ENCODE measurements at places on chromosomes 3 and 15.

GRCh38 chr3:119550192-119550910 lies 9.1 kb downstream of the CD80 start:
- DNase-seq = no peak

DNA sequence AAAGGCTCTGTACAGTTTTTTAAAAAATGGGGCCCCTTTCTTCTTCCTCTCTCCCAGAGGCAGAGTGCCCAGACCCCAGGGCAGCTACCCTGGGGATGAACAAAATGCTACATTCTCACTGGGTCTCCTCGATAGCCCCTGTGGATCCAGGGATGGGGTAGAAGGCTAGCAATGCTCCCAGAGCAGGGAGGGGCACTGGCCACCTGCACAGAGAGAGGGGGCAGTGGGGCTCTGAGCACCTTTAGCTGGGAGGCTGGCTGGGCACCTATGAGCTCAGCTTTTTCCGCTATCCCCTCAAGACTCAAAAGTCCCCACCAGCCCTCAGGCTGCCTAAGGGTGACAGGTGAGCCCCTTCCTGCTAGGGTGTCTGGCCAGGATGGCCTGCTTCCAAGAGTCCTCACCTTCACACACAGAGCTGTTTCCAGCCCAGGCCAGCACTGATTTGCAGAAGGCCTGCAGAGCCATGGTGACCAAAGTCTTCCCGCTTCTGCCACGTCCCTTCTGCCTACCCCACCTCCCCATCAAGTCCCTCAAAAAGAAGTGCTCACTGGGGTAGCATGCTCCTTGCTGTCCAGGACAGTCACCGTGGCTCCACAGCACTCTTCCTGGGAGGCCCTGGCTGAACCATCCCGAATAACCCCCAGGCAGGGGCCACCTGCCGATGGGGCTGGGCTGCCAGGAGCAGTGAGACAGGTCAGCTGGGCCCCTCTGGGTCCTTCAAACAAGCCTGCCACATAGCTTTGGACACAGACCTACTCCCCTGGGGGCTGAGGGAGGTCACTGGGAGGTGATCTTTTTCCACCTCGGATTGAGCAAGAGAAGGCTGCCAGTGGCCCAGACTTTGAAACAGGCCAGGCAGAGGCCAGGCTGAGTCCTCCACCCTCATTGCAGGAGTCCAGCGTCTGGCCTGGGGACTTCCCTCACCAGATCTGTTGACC lies 20.4 kb downstream of the BMF start:
- DNase-seq = no peak

DNA sequence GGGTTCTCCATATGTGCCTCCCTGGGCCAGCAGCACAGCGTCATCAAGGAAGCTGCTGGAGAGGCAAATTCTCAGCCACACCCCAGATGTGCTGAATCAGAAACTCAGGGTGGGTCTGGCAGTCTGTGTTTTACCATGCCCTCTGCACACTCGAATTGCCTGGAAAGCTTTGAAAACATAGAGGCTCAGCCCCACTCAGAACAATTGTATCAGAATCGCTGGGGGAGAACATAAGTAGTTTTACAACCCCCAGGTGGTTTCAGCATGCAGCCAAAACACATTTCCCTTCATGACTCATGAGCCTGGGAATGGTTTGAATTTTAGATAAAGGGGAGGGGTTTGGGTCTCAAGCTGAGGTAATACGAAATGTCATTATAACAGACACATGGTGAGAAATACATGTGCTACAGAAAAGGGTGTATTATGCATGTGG lies 9.6 kb downstream of the TGM4 start:
- peak; percentile 59 for DNase-seq

DNA sequence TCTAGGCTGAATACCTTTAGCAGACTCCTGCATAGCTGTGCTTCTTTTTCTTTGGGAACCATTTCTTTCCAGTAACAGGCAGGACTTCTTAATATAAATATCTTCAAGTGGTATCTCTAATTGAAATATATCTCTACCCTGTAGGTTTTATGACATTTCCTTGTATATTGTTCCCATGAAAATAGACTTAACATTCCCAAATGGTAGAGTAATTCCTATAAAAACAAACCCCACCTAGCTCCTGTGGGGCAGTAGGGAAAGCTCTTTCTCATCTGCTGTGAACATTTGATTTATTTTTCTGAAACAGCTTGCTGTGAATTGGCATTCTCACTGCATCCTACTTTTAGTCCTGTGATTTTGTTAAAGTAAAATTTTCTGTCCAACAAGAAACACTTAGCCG lies 20.8 kb downstream of the SELENOT start:
- no peak for DNase-seq

- DNase-seq = peak; percentile 5
These were observed 72.9 kb upstream of the ATP2C1 start for GRCh38 chr3:130820976-130821375.

DNA sequence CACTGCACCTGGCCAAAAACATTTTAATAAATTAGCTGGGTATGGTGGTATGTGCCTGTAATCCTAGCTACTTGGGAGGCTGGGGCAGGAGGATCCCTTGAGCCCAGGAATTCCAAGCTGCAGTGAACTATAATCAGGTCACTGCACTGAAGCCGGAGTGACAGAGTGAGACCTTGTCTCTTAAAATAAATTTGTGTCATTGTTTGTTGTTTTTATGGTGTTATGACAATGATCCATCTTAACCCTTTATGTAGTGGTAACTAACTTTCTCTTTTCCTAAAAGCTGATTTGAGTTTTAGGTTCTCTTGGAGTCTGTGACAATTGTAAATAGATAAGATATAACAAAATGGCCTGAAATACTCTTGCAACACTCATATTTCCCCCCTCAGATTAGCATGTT lies 20.7 kb downstream of the FLNB start:
- no peak for DNase-seq

GRCh38 chr15:76533995-76534394 lies 197.4 kb downstream of the ISL2 start:
- no peak for DNase-seq

DNA sequence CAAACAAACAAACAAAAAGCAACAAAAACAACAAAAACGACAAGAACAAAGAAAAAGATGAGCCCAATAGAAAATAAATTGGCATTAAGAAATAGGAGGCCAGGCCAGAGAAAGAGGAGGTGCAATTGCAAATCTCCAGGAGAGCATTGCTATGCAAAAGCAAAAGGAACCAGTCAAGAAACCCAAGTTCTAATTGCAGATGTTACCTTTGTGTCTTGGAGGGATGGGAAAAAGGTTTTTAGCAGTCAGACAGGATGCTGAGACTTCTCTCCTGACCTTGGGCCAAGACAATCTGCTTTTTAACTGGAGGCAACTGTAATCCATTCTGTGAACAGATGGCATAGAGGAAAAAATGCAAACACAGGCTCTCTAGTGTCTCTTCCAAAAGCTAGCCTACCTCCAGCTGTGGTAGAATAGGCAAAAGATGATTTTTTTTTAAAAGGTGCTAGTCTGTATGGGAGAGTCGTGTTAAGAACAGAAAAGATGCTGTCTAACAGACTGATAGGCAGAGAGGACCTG lies 56.4 kb downstream of the LSAMP start:
- DNase-seq = no peak

GRCh38 chr3:189687475-189687874 lies 56.3 kb downstream of the TP63 start:
- no peak for DNase-seq
